ENCODE measurements at places on chromosomes 11 and 22.

GRCh38 chr11:64931290-64931689 lies 4.4 kb downstream of the GPHA2 start:
- no peak for DNase-seq

GRCh38 chr11:20248121-20248772 lies 88.0 kb upstream of the DBX1 start:
- DNase-seq = no peak

DNA sequence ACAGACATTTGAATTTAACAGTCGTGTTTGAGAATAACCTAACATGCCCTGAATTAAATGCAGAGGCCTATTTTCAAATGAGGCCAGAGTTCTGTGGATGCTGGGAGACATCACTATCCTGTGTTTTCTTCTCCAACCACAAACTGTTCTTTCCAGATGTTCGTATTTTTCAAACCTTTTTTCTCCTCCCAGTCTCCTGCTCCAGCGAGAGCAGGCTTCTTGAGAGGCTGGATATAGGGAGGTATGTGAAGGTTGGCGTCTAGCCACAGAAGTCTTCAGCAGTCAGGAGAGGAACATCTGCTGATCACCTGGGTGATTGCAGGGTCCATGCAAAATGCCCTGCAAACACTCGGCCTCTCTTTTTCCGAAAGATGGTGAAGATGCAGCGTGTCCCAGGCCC lies 126.3 kb downstream of the C11orf91 start:
- no peak for DNase-seq

- no peak for DNase-seq
Measured at GRCh38 chr22:32202539-32203180, 2.2 kb downstream of the RFPL2 start.

GRCh38 chr11:85762226-85762625 lies 48.7 kb downstream of the SYTL2 start:
- DNase-seq = no peak

GRCh38 chr22:21937821-21938070 lies 14.9 kb downstream of the PPM1F start:
- no peak for DNase-seq

DNA sequence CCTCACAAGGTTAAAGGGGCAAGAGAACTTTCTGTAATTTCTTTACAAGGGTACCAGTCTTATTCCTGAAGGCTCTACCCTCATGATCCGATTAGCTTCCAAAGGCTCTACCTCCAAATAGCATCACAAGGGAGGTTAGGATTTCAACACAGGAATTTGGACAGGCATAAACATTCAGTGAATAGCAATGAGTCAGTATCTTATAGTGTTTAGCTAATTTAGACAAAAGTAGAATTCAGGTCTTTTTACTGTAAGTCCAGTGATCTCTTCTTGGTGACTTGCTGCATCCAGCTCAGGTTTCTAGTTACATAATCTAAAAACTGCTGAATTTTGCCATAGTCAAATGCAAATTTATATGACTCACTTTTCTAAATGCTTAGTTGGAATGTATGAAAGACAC lies 1995.6 kb upstream of the RAG2 start:
- DNase-seq = no peak

DNA sequence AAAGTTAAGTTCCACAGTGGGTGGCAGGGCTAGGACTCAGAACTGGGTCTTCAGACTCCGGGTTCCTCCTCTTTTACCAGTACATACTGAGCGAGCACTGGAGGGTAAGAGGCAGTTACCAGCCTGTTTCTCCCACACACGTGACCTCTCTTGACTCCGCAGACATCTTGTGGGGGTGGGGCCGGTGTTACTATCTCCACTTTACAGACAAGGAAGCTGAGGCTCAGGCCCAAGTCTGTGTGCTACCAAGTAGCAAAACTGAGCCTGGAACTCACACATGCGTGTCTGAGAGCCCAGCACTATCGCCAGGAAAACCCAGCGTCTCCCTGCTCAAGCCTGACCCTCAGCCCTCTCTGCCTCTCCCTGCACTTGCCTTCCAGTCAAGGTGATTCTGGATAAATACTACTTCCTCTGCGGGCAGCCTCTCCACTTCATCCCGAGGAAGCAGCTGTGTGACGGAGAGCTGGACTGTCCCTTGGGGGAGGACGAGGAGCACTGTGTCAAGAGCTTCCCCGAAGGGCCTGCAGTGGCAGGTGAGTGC lies 16.0 kb upstream of the SMIM35 start:
- no peak for DNase-seq

DNA sequence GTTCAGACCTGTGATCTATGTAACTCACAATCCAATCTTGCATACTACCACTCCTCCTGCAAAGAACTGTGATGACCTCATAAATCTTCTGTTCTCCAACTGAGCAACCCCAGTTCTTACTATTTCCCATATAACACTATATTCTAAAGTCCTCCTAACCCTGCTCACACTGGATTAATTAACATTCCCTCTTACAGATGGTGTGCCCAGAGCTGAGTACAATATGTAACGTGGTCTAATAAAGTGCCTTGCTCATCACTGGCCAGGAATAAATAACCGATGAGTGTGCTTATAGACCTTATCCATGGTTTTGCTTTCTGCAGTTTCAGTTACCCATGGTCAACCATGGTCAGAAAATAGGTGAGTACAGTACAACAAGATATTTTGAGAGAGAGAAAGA lies 28.6 kb downstream of the PRCP start:
- DNase-seq = no peak

DNA sequence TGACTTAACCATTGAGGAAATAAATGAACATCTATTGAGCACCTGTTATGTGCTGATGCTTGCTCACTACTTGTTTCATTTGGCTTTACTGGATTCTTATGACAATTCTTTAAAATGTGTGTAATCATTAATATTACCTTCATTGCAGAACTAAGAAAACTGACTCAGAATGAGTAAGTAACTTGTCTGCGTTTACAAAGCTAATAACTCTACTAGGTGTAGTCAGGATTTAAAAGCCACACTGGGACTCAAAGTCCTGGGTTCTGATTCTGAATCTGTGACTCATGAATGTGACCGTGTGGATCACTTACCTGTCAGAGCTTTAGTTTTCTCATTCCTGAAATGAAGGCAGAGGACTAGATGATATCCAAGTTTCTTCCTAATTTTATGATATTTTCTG lies 23.4 kb upstream of the KIRREL3 start:
- no peak for DNase-seq

- no peak for DNase-seq
Measured at GRCh38 chr11:102837156-102837555, 6.3 kb downstream of the MMP3 start.

GRCh38 chr11:28666632-28667031 lies 558.4 kb downstream of the METTL15 start:
- no peak for DNase-seq

- DNase-seq = no peak
Measured at GRCh38 chr22:23500508-23501260, 79.4 kb downstream of the IGLL1 start.

- no peak for DNase-seq
Measured at GRCh38 chr11:46044601-46045000, 76.7 kb downstream of the PHF21A start.

DNA sequence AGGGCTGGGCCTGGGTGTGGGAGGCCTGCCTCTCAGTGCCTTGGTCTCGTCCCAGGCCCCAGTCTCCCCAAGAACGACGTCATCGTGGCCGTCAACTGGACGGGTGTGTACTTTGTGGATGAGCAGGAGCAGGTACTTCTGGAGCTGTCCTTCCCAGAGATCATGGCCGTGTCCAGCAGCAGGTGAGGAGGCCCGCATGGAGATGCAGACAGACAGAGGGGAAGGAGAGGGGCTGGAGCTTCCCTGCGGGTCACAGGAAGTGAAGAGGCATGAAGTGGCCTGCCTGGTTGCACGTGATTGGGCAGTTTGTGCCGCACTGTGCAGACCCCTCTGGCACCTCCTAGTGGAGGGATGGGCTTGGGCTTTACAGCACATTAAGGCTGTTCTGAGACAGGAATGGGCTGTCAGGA lies 70.4 kb downstream of the MYO7A start:
- no peak for DNase-seq

GRCh38 chr22:35384527-35384926 lies 3.6 kb downstream of the HMOX1 start:
- no peak for DNase-seq
